ENCODE measurements at places on chromosomes 3 and 15. TPM values are rescaled to one million over a fixed set of nuclear protein-coding genes. Genes with fewer than 3 reads are reported as not detected.

- no peak for DNase-seq
Measured at GRCh38 chr3:141373232-141373631, 4.9 kb downstream of the ZBTB38 start.

- no peak for DNase-seq
Measured at GRCh38 chr3:87201727-87202126, 25.4 kb upstream of the CHMP2B start.

The SKOR1 gene
- 0.21 TPM for total RNA-seq

- peak; percentile 73 for DNase-seq
Measured at GRCh38 chr3:52231502-52232278, 6.2 kb upstream of the TLR9 start.

DNA sequence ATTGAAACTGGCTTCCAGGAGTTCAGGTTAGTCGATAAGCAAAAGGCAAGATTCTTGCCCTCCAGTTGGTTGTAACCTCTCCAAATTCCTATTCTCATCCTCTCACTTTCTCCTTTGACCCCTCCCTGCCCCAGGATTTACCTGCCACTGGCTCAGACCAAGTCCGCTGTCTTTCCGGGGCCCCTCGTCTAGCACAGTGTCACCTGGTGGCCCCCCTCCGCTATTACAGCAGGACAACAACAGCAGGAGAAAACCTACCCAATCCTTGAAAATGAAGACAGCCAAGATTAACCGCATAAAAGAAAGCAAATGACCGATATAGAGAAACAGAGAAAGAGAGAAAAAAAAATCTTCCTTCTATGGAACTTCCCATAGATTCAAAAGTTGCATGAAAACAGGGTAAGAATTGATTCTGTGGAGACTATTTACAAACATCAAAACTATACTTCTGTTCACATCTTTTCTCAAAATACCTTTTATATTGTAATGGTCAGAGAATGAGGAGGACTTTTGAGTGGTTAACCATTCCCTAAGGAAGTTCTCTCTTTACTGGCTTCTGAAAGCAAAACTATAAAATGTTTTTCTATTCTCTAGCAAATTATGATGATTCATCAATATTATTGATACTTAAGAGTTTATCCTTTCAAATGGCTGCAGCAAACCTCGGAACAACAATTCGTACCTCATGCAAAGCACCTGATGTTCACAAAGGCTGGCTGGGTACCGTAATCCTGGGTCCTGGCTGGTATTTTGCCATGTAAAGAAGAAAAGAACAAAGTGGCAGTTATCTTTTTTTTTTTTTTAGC is 10.0 kb upstream of the ST8SIA2 start:
- no peak for DNase-seq

GRCh38 chr15:100430411-100430810 is 88.6 kb upstream of the ADAMTS17 start:
- no peak for DNase-seq

DNA sequence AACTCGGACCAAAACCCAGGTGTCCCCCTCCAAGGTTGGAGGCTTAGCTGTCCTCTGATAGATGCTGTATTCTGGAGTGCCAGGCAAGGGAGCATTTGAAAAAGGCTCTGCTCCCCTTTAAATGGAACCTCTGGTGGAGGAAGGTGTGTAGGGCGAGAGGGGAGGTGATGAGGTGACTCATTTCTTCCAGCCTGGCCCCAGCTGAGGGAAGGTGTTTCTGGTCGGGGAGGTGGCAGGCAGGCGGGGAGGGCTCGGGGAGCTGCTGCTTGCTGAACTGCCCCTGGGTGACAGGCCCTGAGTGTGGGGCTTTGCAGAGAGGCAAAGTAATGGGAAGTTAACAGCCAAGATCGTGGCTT is 18.8 kb downstream of the PSTPIP1 start:
- DNase-seq = peak; percentile 79

GRCh38 chr15:26781816-26782215 is 8.9 kb upstream of the GABRB3 start:
- no peak for DNase-seq

- peak; percentile 8 for DNase-seq
Measured at GRCh38 chr3:179882292-179882691, 154.4 kb downstream of the PEX5L start.

DNA sequence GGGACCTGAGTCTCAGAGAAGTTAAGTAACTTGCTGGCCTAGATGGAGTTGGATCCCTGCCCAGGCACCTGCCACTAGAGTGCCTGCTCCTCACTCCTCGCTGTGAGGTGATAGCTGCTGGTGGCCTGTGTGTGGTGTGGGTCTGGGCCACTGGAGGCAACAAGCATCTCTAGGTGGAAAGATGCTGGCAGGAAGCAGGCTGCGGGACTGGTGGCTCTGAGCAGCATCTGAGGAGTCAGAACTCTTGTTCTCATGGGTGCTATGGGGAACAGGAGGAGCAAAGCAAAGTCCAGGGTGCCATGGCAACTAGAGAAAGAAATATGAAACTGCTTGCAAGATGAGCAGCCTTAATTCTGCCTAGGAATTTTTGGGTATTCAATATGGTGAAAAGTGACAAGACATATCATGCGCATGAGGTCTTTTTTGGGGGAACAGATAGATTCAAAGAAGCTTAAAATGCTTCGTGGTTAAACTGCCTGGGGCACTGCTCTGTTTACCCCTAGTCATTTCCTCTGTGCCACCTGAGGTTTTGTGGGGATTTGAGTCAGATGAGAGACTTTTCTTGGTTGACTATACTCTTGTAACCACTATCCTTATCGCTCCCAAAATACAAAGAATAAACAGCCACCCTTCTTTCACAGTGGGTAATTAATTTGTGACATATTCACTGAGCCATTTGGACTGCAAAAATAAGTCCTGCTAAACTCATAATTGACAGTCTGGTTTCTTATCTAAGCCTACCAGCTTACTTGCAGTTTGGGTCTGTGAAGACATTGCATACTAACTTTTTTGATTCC is 50.3 kb downstream of the MED12L start:
- peak; percentile 20 for DNase-seq

DNA sequence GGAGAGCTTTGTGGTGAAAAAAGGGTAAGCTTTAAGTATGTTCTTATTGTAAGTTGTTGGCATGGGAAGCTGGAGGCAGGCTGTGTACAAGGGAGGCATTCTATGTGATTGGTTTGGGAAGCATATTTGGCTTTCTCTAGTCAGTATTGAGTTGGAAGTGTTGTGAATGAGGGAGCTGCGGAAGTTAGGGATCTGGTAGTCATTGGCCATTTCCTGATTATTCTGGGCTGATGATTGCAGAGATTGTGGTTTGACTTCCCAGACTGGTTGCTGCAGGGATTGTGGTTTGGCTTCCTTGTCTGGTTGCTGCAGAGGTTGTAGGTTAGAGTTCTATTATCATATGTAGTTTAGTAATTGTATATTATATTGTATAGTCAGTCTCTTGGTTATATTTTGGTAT is 21.0 kb downstream of the STXBP5L start:
- no peak for DNase-seq

DNA sequence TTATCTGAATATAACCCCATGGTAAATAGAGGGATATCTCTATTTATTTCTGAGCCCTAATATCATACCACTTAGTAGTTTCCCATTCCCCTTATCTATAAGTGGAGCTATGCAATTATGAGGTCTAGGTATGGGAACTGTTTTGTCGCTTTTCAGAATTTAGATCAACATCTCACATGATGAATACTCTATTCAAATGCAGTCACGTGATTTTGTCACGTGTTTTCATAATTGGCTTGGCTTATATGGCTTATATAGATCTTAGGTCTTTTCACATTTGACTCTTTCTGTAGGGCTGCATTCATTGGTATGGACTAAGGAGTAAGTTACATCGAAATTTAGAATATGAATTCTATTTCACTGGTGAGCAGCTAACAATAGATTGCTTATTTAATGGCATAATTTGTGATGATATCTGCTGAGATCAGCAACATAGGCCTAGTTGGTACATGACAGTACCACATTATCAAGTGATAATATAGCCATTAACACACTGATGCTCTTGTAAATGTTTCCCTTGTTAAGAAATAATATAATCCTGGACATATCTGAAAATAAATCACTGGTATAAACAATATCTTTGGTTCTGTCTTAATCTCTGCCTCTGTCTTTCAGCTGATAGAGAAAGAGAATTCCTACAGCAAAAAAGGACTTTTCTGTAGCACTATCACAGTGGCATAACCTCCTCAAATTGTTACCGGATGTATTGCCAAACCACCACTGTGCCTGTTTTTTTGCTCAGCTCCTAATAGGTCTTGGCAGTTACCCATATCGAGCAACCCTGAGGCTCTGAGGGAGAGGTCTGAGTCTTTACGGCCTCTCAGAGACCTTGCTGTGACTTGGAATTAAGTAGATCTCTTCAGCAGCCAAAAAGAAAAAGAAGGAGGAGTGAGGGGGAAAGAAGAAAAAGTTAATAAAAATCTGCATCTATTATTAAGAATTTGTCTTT is 357.1 kb downstream of the ZPLD1 start:
- DNase-seq = no peak

- no peak for DNase-seq
Measured at GRCh38 chr3:126322181-126322967, 34.8 kb downstream of the KLF15 start.

DNA sequence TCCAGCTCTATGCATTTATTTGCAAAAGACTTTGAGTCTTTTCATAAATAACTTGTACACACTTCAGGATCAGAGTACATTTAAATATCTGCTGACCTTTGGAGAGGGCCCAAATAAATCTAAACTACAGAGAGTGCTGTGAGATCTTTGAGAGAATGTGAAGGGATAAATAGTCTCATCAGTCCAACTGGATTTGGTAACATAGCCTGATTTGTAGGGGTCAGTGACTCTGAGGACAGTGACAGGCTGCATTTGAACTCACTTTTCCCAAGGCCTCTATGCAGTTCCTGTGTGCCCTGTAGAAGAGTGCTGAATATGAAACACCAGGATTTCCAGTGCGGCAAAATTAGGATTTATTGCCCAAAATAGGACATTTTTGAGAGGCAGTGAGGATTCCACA is 136.2 kb downstream of the ZPLD1 start:
- DNase-seq = no peak

DNA sequence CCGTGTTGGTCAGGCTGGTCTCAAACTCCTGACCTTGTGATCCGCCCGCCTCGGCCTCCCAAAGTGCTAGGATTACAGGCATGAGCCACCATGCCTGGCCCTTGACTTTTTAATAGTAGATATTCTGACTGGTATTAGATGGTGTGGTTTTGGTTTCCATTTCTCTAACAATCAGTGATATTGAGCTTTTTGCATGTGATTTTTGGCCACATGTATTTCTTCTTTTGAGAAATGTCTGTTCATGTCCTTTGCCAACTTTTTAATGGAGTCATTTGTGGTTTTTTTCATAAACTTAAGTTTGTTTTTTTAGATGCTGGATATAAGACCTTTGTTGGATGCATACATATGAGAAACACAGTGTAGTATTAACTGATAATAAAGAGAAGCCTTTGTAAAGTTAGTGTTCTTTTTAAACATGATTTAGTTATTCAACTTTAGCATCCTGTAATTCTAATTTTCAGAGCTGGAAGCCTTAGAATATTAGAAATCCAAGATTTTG is 280.8 kb downstream of the RBMS3 start:
- no peak for DNase-seq

DNA sequence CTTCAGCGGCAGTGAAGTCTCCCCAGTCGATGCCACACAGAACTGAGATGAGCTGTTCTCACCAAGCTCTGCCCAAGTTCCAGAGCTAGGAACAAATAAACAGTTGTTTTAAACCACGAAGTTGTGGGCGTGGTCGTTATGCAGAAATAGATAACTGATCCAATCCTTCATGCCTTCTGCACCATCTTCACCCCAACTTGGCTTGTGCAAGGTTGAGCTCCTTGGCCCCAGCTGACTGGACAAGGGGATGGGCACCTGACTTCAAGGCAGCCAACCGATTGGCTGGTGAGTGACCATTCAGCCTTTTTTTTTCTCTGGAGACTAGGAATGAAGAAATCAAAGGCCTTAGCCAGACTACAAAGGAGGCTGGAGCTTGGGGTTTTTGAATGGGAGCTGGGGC is 23.9 kb downstream of the LINGO1 start:
- no peak for DNase-seq

GRCh38 chr3:55521064-55521737 is 34.1 kb upstream of the WNT5A start:
- DNase-seq = no peak

DNA sequence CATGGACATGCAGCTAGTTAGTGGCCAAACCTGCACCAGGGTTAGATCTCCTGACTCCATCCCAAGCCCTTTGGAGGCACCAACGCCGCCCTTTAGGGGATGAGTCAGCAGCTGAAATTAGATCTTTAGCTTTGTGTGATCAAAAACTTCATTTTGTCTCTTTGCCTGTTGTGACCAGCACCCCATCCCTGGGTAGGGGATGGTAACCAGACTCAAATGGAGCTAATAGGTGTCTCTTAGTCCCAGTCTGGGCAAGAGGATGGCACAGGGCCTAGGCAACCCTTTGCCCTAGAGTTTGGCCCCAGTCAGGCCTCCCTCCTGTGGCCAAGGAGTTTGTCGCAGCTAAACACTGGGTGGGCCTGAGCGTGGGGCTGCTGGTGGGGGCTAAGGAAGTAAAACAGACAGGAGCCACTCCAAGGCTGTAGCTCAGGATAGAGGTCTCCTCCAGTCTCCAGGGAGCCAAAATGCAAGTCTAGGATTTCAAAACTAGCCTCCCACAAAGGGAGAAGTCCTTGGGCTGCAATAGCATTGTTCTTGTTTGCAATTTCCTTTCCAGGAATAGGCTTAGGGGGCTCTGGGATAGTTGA is 105.1 kb downstream of the CPN2 start:
- DNase-seq = no peak

DNA sequence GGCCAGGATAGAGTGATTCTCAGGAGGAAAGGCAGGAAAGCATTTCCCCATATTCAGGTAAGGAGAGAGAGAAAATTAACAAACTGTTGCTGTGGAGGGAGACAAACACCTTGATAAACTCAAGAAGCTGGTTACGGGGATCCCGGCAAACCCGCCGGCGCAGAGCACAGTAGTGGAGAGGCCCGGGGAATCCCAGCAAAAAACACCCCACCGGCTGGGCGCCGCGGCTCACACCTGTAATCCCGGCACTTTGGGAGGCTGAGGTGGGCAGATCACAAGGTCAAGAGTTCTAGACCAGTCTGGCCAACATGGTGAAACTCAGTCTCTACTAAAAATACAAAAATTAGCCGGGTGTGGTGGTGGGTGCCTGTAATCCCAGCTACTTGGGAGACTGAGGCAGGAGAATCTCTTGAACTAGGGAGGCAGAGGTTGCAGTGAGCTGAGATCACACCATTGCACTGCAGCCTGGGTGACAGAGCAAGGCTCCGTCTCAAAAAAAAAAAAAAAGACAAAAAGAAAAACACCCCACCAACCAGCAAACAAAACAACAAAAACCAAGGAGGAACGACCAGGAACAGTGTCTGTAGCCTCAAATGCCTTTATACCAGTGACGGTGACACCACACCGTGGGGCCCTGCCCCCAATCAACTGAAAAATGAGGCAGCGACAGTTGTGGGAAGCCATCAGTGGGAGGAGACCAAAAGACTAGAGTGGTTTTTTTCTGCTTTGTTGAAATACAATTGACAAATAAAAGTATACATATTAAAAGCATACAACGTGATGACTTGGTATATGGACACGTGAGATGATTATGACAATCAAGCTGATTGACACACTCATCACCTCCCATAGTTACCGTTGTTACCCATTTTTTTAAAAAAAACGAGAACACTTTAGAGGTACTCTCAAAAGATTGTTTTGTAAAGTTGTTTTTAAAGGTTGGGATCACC is 40.2 kb upstream of the IDH2 start:
- peak; percentile 59 for DNase-seq

GRCh38 chr3:13110678-13111116 is 37.5 kb upstream of the IQSEC1 start:
- DNase-seq = peak; percentile 15

- DNase-seq = no peak
Measured at GRCh38 chr3:186298876-186299275, 63.2 kb downstream of the DGKG start.

Measured in activated T-helper 1 cell treated with anti-CD3 and anti-CD28 coated beads, Interleukin-12 subunit alpha, Interleukin-12 subunit beta, Interleukin-2, Interleukin-4 antibody, amounts not matched to agents 30 ng/mL and 10 ng/mL and 1 ng/mL, durations not matched to agents 14 hours and 24 hours and 36 hours (primary cell).